ENCODE measurements at places on chromosomes 3 and 15. TPM values are rescaled to one million over a fixed set of nuclear protein-coding genes. Genes with fewer than 3 reads are reported as not detected.

The TEX55 gene
- total RNA-seq, result not detected

- H3K4me3 ChIP-seq, result no peak overlapping the region
- no peaks in the 10 kb centered on the region for H3K4me1 ChIP-seq
- no peak for DNase-seq
- H3K27me3 ChIP-seq, result no peaks in the 10 kb centered on the region
- H3K36me3 ChIP-seq, result no peaks in the 10 kb centered on the region
Measured at GRCh38 chr3:158395421-158395820, 175.6 kb upstream of the MLF1 start.

DNA sequence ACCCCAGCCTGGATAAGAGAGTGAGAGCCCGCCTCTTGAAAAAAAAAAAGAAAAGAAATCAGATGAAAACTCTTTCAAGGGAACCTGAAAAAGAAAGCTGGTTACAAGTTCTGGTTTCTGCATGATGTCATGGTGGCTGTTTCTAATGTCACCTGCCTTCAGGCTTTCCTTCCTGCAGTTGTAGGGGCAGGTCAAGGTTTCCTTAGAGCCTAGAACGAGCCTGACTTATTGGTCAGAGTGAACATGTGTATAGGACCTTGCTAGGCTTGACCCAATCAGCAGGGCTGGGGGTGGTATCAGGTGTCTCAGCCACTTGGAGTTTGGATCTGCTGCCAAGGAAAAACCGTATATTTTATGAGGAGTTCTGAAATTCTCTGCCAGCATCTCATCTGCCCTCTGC, 3.8 kb downstream of the IVD start:
- no peaks in the 10 kb centered on the region for H3K27me3 ChIP-seq
- H3K36me3 ChIP-seq, result peaks cover 6% of the 10 kb centered on the region
- peaks cover 15% of the 10 kb centered on the region for H3K4me1 ChIP-seq
- DNase-seq, result no peak
- no peak overlapping the region for H3K4me3 ChIP-seq

GRCh38 chr3:13852638-13853009, 27.2 kb downstream of the WNT7A start:
- H3K36me3 ChIP-seq, result no peaks in the 10 kb centered on the region
- H3K4me1 ChIP-seq, result no peaks in the 10 kb centered on the region
- no peak overlapping the region for H3K27ac ChIP-seq
- DNase-seq, result no peak
- no peak overlapping the region for H3K4me3 ChIP-seq
- no peaks in the 10 kb centered on the region for H3K27me3 ChIP-seq

The ECE2 gene
- not detected for total RNA-seq

GRCh38 chr3:120095979-120096426, 1.8 kb upstream of the GSK3B start:
- DNase-seq, result no peak
- peaks cover 11% of the 10 kb centered on the region for H3K4me1 ChIP-seq
- peak overlapping the region; percentile 96 for H3K4me3 ChIP-seq
- H3K36me3 ChIP-seq, result no peaks in the 10 kb centered on the region

The SGO1 gene
- not detected for total RNA-seq

DNA sequence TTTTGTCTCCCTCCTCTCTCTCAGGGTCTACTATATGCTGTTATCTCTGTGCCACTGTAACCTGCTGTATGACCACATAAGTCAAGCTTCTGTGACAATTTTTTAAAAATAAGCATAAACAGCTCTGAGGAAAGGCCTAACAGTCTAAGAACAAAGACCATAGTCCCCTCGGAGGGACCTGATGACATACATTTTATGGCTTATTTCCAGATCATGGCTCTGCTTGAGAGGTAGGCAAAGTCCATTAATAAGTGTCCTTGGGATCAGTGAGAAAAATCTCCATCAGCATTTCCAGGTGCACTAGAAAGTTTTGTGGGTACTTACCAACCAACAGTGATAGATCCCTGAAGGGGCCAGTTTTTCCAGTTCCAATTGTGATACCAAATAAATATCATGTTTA, 123.8 kb downstream of the TNIK start:
- H3K27ac ChIP-seq, result peak overlapping the region; percentile 84
- no peaks in the 10 kb centered on the region for H3K36me3 ChIP-seq
- H3K27me3 ChIP-seq, result no peaks in the 10 kb centered on the region
- no peak for DNase-seq

DNA sequence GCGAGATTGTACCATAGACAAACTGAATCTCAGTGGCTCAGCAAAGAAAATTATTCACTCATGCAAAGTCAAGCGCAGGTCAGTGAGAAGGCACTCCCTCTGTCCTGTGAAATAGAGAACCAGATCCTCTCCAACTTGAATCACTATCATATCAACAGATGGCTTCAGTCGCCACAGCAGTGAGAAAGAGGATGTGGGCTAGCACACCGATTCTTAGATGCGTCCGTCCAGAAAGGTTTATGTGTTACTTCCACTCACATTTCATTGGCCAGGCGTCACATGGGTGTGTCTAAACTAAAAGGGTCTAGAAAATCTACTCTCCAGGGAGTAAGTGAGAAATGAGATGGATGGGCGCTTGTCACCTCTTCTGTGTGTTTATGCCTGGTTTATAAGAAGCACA, 141.6 kb upstream of the KBTBD8 start:
- no peak overlapping the region for H3K27ac ChIP-seq
- no peaks in the 10 kb centered on the region for H3K4me1 ChIP-seq
- H3K27me3 ChIP-seq, result no peaks in the 10 kb centered on the region

GRCh38 chr3:41018855-41019254, 180.4 kb upstream of the CTNNB1 start:
- no peak for DNase-seq
- H3K4me3 ChIP-seq, result no peak overlapping the region
- H3K27me3 ChIP-seq, result no peaks in the 10 kb centered on the region

The MYL3 gene
- 700 TPM for total RNA-seq

The SAMMSON gene
- not detected for total RNA-seq

GRCh38 chr3:170475092-170475685, 56.5 kb downstream of the CLDN11 start:
- no peaks in the 10 kb centered on the region for H3K36me3 ChIP-seq
- H3K27ac ChIP-seq, result no peak overlapping the region
- DNase-seq, result no peak
- H3K27me3 ChIP-seq, result no peaks in the 10 kb centered on the region
- H3K4me3 ChIP-seq, result no peak overlapping the region

The CFAP91 gene
- total RNA-seq, result not detected

Data from psoas muscle (tissue), 8 donors.